ENCODE measurements at places on chromosomes 1 and 21.

DNA sequence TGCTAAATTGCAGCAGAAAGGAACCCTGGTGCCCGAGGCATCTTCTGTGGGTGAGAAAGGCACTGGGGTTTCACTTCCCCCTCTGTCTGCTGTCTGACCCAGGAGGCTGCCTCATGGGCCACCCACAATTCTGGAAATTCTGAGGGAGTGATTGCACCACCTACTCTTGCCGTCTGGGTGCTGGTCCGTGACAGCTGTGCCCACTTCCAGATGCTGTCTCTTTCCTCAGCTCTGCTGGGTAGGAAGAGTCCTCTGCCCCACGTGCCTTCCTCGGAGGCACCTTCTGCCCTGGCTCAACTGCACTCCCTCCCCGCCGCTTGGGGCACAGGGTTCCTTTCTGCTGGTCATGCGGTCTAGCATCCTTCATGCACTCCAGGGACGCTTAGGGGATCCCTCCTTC is 96.3 kb downstream of the ARHGEF10L start:
- no peak for DNase-seq

- DNase-seq: no peak
These were observed 149.9 kb upstream of the IGSF21 start for GRCh38 chr1:17957588-17958267.

- DNase-seq: no peak
These were observed 36.6 kb downstream of the UBE2T start for GRCh38 chr1:202305168-202305567.

- DNase-seq: no peak
These were observed 25.7 kb upstream of the MACF1 start for GRCh38 chr1:39178541-39179431.

- DNase-seq: no peak
These were observed 125.0 kb downstream of the PTPN14 start for GRCh38 chr1:214426426-214426812.
